ENCODE measurements at places on chromosomes 4 and X.

- no peak for DNase-seq
Observed at GRCh38 chr4:96483308-96484030, 643.6 kb downstream of the PDHA2 start.

- DNase-seq = no peak
Observed at GRCh38 chr4:159047478-159048165, 55.3 kb upstream of the RAPGEF2 start.

- DNase-seq = no peak
Observed at GRCh38 chr4:142194905-142195304, 558.5 kb downstream of the IL15 start.

DNA sequence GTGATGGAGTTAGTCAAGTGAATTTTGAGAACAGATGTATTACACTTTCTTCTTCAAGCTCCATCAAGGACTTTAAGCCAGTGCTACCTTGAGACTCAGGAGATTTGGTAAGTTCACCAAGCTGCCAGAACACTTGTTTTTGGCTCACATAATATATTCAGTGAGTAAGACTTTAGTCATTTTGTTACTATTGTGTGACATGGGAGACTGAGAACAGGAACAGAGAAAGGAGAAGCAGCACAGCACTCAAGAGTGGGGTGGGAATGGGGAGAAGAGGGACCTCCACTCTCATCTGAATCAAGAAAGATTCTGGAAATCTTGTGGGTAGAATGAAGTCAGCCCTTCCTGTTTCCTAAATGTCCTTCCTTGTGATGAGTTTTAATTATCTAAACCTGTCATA is 87.3 kb upstream of the TET2 start:
- DNase-seq = no peak

DNA sequence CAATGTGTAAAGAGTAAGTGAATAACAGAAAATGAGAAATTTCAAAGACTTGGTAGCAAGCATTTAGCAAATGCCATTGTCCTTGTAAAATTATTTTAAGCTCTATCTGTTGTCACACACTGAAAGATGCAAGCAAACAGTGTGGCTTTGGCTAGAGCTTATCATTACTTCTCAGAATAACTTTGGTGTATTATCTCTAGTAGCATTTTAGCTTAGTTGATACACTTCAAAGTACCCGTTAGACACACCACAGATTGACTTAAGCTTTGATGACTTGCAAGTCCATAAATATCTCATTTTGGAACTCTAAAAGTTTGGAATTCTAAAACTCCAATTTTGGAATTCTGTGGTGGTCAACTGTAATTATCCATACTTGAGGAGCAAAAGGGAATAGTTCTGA is 98.6 kb downstream of the PDLIM5 start:
- no peak for DNase-seq

DNA sequence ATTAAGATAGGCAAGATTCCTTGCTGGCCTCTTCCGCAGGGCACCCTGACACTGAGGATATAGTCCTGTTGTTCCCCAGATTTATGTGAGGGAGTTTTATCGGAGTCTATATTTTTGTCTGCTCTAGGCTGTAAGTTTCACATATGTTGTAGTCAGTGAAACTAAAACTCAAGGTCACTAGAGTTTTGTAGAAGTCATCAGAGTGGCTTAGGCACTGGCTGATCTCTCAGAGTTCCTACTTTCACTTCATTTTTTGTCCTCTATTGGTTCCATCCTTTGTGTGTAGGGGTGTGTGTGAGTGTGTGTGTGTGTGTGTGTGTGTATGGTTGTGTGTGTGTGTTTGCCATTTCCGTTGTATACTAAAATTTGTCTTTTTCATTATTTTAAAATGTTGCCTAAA is 577.5 kb downstream of the IQCM start:
- DNase-seq = no peak

DNA sequence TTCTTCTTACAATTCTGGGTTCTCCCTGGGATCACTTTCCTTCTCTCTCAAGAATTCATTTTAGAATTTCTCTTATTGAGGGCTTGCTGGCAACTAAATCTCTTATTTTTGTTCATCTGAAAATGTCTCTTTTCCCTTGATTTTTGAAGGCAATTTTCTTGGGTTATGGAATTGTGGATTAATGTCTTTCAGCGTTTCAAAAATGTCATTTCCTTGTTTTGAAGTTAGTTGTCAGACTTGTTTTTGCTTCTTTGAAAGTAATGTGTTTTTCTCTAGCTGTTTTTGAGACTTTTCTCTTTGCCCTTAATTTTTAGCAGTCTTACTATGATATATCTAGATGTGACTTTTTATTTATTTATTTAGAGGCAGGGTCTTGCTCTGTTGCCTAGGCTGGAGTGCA is 205.7 kb downstream of the CHIC2 start:
- DNase-seq = no peak

GRCh38 chr4:138696058-138696457 is 319.5 kb upstream of the NOCT start:
- no peak for DNase-seq

GRCh38 chr4:152024881-152025280 is 264.1 kb upstream of the GATB start:
- no peak for DNase-seq

All from stimulated activated CD8-positive, alpha-beta memory T cell treated with anti-CD3 and anti-CD28 coated beads, Interleukin-4, amount 100 ng/mL, for 1 hour (primary cell).